ENCODE measurements at places on chromosomes 2 and 18. TPM values are rescaled to one million over a fixed set of nuclear protein-coding genes. Genes with fewer than 3 reads are reported as not detected.

The SRD5A2 gene
- total RNA-seq, result not detected

The ERMN gene
- not detected for total RNA-seq

The CD8B gene
- total RNA-seq, result not detected

The GPC1 gene
- total RNA-seq, result 226 TPM

The TMEM131 gene
- 14.5 TPM for total RNA-seq

The LOXL3 gene
- 0.64 TPM for total RNA-seq

The ZNG1B gene
- total RNA-seq, result 46.5 TPM

The EN1 gene
- total RNA-seq, result 0.87 TPM

The GNLY gene
- not detected for total RNA-seq

The CNTNAP5 gene
- not detected for total RNA-seq

The MYL1 gene
- not detected for total RNA-seq

The DRC1 gene
- 0.45 TPM for total RNA-seq

The ASTL gene
- not detected for total RNA-seq

The VAMP5 gene
- not detected for total RNA-seq

The FAM161A gene
- total RNA-seq, result 8.0 TPM

The LYG2 gene
- not detected for total RNA-seq

The POTEI gene
- not detected for total RNA-seq

The AGXT gene
- total RNA-seq, result not detected

The CNOT9 gene
- total RNA-seq, result 39.2 TPM

The IWS1 gene
- 40.5 TPM for total RNA-seq

The PSMA8 gene
- total RNA-seq, result not detected

The MC4R gene
- not detected for total RNA-seq

The TNFAIP6 gene
- total RNA-seq, result 1.2 TPM

The ABHD3 gene
- total RNA-seq, result 21.4 TPM

The DNAJC5G gene
- not detected for total RNA-seq

The G6PC2 gene
- total RNA-seq, result not detected

The MEP1B gene
- 0.05 TPM for total RNA-seq

Measured in A549 treated with GW870086 at 1 μM for 4 hours (cell line).